ENCODE measurements at places on chromosomes 6 and 20.
A peak's percentile ranks its signal among the peaks of the same experiment; 100 is the strongest.

DNA sequence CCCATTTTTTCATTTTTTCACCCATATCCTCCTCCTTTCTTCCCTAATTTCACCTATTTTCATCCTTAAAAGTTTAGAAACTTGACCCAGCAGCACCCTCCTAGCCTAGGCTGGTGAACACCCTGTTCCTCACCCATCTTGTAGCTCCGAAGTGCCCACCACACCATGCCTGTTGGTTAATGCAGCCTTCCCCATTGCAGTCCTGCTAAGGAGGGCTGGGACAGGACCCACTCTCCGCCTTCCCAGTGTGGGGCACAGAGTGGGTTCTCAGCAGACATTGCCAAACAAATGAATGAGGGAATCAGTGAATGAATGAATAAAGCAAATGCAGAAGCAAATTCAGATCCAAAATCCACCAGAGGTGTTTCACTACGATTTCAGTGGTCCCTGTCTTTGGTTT is 45.7 kb downstream of the CTCFL start:
- DNase-seq: no peak

DNA sequence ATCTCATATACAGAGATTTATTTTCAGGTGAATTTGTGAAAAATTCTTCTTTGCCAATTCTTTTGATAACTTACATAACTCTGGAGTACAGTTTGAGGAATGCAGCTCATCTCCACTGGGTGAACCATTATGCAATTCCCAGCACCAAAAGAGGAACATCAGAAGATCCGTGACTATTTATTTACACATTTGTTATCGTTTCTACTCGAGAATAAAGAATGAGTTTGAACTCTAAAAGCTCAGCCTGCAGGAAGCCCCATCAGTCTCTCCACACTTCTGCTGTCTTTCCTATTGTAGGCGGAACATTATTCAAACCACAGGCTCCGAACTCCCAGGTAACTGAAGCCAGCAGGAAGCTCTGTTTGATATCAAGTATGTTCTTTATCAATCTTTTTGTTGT is 95.9 kb upstream of the IFNGR1 start:
- DNase-seq: no peak

DNA sequence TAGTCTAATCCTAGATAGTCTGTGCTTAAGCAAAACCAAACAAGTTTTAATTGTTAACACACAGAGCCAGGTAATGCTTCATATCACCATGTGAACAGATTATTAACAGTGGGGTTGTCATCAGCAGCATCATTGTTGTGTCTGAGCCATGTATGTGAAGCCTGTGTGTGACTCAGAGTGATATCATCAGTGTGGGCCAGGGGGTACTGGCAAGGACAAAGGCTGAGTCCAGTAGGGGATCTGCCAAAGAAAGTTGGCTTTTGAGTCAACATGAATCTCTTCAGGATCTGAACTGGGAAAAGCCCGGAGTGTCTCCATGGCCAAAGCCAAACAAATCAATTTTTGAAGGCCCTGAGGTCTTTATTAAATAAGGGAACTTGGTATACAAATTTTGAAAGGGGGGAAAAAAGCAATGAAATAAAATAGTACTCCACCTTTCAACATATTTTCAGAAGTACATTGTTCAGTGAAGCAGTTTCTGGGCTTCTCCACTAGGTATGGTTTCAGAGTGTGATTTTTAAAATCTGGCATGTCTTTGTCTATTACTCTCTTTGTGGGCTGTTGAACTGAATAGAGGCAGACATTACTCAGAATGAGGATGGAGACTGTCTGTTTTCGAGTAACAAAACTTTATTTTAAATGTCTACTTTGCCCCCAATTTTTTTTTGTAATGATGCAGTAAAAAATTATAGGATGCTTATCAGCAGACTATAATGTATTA is 444.2 kb upstream of the JAG1 start:
- DNase-seq: no peak

- no peak for DNase-seq
Observed at GRCh38 chr6:44171899-44172546, 13.4 kb downstream of the CAPN11 start.

DNA sequence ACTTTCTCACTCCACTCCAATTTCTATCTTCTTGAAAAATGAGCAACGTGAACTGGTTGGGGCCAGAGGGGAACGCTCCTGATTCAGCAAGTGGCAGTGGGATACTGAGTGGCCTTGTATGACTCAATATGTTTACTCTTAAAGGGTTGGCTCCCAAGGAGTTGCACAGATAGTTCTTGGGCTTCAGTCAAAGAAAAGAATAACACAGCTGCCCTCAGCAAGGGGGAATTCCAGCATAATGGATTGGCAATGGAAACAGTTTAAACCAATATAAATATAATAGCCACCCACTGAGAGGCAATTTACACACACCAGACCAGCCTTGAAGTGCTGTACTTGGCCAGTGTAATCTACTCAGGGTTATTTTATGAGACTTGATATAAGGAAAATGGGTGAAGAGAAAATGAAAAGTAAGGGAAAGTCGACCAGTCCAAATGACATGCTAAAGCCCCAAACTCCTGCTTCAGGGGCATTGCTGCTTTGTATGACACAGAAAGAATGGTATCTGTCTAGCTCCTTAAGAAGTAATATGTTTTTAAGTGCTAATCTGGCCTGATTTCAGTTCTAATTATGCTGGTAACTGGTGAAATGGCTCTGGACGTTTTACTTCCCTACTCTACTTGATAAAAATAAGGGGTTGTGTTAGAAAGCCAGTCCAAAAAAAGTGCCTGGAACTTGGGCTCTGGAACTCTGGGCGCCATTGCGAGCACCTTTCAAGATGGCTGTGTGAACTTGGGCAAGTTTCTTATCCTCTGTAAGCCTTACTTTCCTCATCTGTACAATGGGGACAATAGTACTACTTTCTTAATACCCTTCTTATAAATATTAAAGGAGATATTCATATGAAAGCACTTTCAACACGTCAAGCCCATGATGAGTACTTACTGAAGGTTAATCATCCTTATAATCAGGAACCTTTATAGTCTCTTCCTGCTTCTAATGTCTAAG is 712.9 kb upstream of the MAP3K7 start:
- no peak for DNase-seq

- peak; percentile 76 for DNase-seq
Observed at GRCh38 chr20:47317127-47317895, 39.2 kb downstream of the ZMYND8 start.

GRCh38 chr20:61931476-61932198 is 134.0 kb downstream of the TAF4 start:
- DNase-seq: no peak

- no peak for DNase-seq
Observed at GRCh38 chr20:44219791-44220190, 9.2 kb upstream of the OSER1 start.

- DNase-seq: no peak
Observed at GRCh38 chr6:161013695-161014094, 22.1 kb downstream of the MAP3K4 start.

DNA sequence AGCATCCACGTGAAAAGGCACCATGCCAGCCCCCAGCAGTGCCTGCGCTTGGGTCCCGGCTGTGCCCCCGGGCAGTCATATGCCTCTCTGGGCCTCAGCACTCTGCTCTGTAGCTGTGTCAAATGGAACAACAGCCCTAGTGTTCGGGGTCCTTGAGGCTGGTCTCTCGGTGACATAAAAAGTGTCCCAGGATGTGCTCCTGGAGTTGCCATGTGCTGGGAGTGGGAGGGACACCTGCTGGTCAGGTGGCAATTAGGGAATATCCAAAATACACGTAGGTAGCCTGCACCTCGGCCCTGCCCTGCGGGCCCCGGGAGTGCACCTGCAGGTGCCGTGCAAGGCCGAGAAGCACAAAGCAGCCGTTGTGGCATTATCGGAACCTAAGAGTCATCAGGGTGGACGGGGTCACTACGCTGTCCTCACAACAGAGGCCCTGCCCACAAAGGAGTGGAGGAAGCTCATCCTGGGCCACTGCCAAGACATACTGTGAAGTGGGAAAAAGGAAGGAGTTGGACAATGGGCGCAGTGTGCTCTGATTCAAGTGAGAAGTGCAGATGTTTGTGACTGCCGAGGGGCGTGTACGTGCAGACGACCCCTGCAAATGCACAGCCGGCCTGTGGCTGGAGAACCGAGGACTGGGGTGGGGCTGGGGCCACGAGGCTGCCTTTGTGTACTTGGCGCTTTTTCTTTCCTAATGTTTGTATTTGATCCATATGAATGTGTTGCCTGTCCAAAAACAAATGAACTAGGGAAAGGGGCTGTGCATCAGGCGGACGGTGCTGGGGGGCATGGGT is 24.6 kb downstream of the SLCO4A1 start:
- no peak for DNase-seq

GRCh38 chr6:16216501-16217155 is 21.8 kb upstream of the GMPR start:
- no peak for DNase-seq

GRCh38 chr6:26553264-26553634 is 15.1 kb downstream of the HMGN4 start:
- peak; percentile 79 for DNase-seq

DNA sequence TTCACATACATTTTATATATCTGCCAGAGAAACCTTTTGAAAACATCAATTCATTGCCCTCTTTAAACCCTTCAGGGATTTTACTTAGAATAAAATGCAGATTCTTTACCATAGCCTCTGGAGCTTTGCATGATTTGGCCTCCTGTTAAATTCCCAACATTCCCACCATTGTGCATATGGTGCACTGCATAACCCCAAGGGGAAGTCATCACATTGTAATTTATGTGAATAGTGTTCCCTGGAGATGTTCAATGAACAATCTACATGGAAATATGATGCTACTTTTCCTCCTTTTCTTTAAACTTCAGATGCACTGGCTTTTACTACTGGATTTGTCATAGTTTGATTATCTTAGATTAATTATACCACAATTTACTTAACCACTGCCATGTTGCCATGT is 94.7 kb downstream of the PHF3 start:
- DNase-seq: no peak

DNA sequence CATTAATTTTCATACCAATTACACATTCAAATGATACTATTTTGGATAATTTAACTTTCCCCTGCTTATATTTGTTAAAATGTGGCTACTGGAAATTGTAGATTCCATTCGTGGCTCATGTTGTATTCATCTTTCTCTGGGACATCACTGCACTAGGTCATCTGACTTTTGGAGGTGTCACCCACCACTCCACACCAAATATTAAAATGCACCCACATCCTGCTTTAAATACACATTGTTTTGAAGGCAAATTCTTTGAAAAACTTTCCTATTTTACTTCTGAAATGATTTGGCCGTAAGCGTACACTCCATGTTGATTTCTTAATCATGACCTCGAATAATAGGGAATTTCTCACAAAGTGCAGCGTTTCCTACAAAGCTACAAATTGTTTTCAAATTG is 8.7 kb upstream of the RBM38 start:
- no peak for DNase-seq

GRCh38 chr6:107436881-107437280 is 22.5 kb downstream of the PDSS2 start:
- DNase-seq: no peak
